ENCODE measurements at places on chromosomes 2 and 18.

- no peak for DNase-seq
These were observed 127.4 kb downstream of the NDUFA10 start for GRCh38 chr2:239897596-239898235.

- no peak for DNase-seq
These were observed 36.3 kb downstream of the SMAD2 start for GRCh38 chr18:47893939-47894699.

DNA sequence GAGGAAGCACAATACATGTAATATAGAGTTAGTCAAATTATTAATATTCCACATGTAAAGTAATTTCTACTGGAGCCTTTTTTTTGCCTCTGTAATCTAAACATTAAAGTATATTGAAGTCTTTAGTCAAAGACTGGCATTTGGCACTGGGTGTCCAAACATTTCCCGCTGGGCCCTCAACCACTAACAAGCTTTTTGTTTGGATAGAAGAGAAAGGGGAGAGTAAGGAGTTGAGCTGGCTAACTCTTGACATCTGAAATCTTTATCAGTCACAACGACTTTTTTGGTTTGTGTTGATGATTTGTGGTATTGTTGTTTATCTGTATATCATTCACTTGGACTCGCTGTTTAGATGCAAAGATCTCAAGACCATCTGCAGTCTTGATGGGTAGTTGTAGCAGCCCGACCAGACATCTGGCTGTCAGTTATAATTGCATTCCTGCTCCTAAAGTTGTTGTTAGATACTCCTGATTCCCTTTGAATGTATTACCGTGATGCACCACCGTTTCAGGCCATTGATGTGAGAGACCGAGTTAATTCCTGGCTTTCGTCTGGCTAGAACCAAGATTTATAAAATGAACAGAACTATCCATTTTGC, 379.6 kb downstream of the MTX2 start:
- no peak for DNase-seq

DNA sequence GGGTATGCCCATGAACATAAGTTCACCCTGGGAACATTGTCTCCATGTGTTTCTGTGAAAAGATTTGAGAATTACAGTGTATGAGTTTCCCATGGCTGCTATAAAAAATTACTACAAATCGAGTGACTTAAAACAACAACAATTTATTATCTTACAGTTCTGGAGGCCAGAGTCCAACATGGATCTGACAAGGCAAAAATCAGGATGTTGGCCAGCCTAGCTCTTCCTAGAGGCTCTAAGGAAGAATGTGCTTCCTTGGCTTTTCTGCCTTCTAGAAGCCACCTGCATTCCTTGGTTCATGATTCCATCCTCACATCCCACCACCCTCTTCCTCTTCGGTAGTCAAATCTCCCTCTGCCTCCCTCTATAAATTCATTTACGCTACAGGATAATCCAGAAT, 38.6 kb downstream of the FAM124B start:
- DNase-seq, result no peak

GRCh38 chr18:47978603-47979002, 48.1 kb upstream of the SMAD2 start:
- DNase-seq, result no peak

- no peak for DNase-seq
These were observed 1.1 kb upstream of the SATB2 start for GRCh38 chr2:199458806-199459285.

- DNase-seq, result no peak
These were observed 2.9 kb upstream of the LNPK start for GRCh38 chr2:176004934-176005333.

GRCh38 chr2:213064099-213064498, 87.3 kb downstream of the IKZF2 start:
- DNase-seq, result no peak

DNA sequence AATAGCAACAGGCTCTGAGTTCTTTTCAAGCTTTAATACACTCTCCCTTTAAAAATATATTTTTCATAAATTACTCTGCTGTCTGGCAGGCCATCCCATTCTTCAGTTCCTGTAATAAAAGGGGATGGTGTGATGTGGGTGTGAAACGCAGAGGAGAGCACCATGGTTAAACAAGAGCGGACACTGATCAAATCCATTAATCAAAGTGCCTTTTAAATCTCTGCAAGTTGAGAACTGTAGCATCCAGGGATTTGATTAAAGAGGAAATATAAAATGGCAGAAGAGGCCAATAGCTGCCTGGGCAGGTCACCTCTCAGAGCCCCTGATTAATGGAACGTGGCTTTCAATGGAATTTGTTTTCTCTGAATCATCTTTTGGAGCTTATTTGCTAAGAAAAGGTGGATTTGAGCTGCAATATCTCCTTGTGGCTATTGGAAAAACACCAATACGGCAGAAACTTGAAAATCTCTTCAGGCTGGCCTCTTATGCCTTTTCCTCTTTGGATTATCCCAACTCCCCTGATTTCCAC, 96.9 kb downstream of the ACTR3 start:
- no peak for DNase-seq

DNA sequence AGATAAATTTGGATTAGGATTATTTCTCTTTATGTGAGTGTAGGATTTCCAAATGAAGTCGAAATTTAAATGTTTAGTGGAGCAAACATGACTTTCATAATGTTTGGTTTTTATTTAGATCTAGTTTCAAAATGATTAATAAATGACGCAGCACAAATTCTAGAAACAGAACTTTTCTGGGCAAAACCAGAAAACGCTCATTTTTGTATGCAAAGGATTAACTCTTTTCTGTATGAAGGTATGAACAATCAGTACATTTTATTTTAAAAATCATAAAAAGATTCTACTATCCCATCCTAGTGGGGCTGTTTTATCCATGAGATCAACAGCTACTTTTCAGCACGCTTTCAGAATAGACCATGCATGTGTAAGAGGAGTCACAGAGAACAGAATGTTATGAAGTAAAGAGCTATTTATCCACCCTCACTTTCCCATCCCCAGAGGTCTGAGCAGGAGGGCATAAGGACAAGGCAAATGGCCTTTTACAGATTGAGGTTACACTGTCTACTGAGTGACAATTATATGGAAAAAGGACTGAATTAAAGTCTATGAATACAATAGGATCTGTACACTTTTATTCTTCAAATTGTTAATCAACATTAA, 270.8 kb downstream of the ZEB2 start:
- no peak for DNase-seq
